ENCODE measurements at places on chromosomes 2 and 18.

- no peak for DNase-seq
Observed at GRCh38 chr2:40512256-40512655, 60.4 kb upstream of the SLC8A1 start.

- DNase-seq: no peak
Observed at GRCh38 chr18:78790511-78790910, 189.1 kb upstream of the SALL3 start.

DNA sequence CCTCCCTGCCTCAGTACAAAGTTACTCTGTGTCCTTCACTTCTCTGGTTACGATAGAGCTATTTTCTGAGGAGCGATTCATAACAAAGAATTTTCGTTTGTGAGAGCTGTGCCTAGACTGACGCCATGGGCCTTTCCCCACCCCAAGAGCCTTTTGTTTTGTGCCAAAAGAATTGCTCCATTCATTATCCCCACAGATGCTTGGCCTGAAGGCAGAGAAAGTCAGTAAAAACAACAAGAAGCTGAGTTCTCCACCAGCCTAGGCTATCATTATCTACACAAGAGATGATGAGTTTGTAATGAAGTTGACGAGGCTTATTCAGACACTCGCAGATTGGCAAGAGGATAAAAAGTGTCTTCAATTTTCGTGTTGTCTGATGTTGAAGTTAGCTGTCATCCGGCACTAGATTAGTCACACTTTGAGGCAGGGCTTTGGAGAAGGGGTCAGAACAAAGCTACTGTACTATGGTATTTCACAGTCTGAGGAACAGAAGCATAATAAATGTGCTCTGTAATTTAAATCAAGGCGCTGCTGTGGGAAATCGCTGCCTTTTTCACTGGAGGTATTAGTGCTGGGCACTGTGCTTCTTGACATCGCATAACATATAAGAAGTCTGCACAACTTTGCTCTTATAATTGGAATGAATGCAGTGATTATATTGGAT, 278.4 kb upstream of the FIGN start:
- no peak for DNase-seq

DNA sequence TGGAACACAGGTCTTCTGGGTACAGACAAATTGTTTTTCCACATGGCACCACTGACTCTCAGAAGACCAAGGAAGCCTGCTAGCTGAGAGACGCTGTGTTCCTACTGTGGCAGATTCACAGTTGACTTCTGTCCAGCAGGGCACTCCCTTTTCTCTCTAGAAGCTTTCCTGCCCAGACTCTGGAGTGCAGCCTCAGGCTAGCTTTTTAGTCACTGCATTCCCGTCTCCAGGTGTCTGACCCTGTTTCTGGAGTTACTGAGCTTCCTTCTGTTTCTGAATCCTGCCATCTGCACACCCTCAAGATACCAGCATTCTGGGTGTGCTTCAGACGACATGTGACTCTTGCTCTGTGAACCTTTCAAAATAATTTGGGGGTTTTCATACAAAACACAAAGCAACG, 125.1 kb downstream of the TMEM200C start:
- DNase-seq: no peak

DNA sequence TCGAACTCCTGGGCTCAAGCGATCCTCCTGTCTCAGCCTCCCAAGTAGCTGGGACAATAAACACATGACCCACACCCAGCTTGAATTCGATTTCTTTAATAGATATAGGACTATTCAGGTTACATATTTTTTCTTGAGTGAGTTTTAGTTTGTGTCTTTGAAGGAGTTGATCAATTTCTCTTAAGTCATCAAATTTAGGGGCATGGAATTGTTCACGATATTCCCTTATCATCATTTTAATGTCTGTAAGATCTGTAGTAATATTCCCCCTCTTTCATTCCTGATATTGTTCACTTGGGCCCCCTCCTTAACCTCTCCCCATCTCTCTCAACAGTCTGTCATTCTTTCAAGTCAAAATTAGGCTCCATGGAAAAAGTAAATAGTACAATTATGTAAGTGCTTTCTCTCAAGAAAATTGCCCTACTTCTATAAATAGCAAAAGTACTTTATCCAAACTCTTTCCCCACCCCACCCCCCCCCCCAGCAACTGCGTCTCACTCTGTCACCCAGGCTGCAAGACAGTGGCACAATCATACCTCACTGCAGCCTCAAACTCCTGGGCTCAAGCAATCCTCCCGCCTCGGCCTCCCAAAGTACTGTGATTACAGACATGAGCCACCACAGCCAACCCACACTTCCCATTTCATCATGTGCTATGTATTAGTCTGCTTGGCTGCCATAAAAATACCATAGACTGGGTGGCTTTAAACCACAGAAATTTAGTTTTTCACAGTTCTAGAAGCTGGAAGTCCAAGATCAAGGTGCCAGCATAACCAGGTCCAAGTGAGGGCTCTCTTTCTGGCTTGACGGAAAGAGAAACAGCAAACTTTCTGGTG, 20.1 kb downstream of the WDR33 start:
- DNase-seq: no peak

DNA sequence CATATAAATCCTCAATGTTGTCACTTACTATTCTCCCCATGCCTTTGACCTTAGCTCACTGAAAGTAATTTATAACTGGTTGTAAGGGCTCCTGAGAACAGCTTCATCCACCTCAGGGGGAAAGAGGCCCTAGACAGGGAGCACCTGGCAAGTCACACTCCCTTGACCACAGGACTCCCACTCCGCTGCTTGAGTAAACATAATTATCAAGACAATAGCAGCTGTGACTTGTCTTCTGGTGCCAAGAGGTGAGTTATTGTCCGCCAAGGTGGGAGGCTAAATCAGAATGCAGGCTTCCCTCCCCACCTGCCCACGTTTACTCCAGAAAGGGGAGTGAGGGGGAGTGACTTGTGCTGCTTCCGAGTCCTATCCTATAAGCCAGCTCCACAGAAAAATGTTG, 230.6 kb upstream of the LRATD1 start:
- no peak for DNase-seq

GRCh38 chr2:9497017-9497416, 22.7 kb downstream of the IAH1 start:
- DNase-seq: no peak

All from mesothelial cell of epicardium (in vitro differentiated cells).